Right forelimb (tissue), 1 donor: ENCODE measurements at places on chromosomes 11 and 22.
A peak's percentile ranks its signal among the peaks of the same experiment; 100 is the strongest.

GRCh38 chr11:93032580-93032979 lies 63.1 kb downstream of the MTNR1B start:
- DNase-seq = no peak

- no peak for DNase-seq
Measured at GRCh38 chr22:36343070-36343719, 44.6 kb downstream of the MYH9 start.

DNA sequence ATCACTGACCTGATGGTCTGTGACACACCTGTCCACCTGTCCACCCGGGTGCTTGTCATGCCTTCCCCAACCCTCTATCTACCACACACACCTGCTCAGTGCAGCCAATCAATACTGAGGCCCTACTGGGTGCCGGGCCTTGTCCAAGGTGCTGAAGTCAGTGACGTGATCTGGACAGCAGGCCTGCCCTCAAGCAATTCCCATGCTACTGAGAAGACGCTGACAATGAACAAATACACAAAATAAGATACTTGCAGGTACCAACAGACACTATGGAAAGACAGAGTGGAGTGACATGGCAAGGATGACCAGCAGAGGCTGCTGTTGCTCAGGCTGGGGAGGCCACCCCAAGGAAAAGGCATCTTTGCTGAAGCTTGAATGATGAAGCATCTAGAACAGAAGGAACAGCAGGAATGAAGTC lies 21.2 kb downstream of the PLAAT3 start:
- DNase-seq = no peak

GRCh38 chr11:70889411-70889810 lies 363.0 kb downstream of the SHANK2 start:
- DNase-seq = no peak

- no peak for DNase-seq
Measured at GRCh38 chr11:16902781-16903378, 111.3 kb downstream of the PLEKHA7 start.

DNA sequence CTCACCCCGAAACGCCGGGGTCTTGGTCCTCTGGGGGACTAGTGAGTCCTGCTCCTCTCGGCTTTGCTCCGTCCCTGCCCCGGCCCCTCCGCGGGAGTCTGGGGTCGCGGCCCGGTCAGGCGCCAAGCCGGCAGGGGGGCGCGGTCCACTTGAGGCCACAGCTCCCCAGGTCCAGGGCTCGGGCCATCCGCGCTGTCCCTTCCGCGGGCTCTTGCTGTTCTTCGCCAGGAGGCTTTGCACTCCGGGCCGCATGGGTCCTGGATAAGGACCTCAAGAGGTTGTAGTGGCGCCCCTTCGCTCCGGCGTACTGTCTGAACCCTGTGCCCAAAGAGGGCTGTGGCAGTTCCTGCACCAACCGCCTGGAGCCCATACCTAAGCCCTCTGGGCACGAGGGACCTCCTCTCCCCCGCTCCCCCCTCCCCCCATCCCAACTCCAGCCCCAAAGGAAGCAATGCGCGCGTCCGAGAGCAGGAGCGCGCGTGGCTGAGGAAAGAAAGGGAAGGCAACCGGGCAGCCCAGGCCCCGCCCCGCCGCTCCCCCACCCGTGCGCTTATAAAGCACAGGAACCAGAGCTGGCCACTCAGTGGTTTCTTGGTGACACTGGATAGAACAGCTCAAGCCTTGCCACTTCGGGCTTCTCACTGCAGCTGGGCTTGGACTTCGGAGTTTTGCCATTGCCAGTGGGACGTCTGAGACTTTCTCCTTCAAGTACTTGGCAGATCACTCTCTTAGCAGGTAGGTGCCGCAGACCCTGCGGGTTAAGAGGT lies at the start of gene ADM:
ADM (plus strand) TSS at position 579 of the 767 bp plus-strand sequence. CDS start 628 bp downstream, outside the sequence.
- DNase-seq = peak; percentile 90
